ENCODE measurements at places on chromosomes 2 and 18.

DNA sequence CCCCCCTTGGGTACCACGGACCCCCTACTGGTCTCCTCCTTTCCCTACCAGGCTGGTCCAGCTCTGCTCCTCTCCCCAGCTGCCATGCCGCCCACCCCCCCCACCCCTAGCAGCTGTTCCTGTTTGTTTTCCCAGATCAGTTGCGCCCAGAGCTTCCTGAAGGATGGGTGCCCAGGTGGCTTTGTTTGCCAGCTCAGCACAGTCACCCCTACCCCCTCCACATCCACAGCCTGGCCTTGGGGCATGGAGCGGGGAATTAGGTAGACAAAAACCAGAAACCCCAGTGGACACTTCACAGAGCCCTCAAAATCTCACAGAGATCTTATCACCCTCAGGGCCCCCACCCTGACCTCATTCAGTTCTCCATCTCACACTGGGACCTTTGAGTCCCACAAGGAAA lies 3.7 kb upstream of the CRYBA2 start:
- DNase-seq: no peak

- DNase-seq: no peak
Measured at GRCh38 chr18:50947899-50948298, 19.9 kb upstream of the ELAC1 start.

GRCh38 chr18:52617931-52618330 lies 277.9 kb downstream of the DCC start:
- no peak for DNase-seq

DNA sequence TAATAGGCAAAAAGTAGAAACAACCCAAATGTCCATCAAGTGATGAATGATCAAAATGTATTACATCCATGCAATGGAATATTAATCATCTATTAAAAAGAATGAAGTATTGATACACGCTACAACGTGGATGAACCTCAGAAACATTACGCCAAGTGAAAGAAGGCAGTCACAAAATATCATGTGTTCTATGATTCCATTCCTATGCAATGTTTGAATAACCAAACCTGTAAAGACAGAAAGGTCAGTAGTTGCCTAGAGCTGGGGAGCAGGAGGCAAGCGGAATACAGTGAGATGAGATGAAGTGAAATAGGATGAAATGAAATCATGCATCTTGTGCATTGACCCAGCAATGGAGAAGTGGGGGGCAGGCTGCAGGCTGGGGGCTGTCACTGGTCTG lies 17.9 kb upstream of the COL6A3 start:
- DNase-seq: no peak

- DNase-seq: peak; percentile 17
Measured at GRCh38 chr18:49021433-49022129, 70.8 kb upstream of the SMAD7 start.

GRCh38 chr2:200148366-200148765 lies 158.1 kb upstream of the SPATS2L start:
- no peak for DNase-seq

DNA sequence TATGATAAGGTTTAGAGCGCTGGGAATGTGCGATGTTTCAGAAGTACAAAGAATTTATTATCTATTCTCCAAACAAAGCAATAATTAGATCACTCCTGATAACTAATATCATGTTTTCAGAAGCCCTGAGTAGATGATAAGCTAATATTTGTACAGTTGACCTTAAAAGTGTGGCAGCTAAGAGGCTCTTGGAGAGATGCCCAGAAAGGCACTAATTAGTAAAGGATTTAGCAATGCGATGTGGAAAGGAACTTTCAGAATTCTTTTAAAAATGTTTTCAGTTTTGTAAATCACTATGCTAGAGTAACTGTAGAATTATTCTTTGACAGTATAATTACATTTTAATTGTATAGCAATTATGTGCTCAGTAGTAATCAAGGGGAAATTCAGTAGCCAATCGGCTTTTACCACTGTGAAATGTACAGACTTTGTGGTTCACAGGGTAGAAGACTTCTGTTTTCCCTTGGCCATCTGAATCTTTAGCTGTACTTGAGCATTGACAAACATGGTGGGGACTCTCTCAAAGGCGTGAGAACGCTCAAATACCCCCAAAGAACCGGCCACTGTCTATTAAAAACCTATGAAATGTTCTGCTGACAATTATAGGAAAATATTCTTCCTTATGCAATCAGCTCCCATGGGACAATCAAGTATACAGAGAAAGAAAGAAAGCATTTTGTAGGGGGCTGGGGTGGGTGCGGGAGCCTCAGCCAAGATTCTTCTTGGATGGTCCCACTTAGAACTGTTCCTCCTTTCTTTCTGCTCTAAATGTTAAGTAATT lies 262.8 kb upstream of the AGAP1 start:
- DNase-seq: no peak

GRCh38 chr2:174395969-174396630 lies 570 bp downstream of the SCRN3 start:
- no peak for DNase-seq

DNA sequence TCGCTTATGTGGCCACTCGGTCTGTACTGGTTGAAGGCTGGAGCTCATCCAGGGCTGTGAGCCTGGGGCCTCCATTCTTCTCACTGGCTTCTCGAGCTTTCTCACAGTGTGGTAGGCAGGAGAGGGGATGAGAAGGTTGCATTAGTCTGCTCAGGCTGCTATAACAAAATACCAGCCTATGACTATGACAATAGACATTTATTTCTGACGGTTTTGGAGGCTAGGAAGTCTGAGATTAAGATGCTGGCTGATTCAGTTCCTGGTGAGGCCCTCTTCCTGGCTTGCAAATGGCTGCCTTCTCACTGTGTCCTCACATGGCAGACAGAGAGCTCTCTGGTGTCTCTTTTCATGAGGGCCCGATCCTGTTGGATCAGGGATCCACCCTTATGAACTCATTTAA lies 6.2 kb upstream of the STK25 start:
- DNase-seq: no peak

- DNase-seq: no peak
Measured at GRCh38 chr18:73164430-73164829, 296.6 kb upstream of the NETO1 start.

- DNase-seq: peak; percentile 12
Measured at GRCh38 chr2:224778474-224778877, 62.3 kb upstream of the CCDC195 start.

- no peak for DNase-seq
Measured at GRCh38 chr18:61929881-61930640, 37.3 kb upstream of the RNF152 start.

DNA sequence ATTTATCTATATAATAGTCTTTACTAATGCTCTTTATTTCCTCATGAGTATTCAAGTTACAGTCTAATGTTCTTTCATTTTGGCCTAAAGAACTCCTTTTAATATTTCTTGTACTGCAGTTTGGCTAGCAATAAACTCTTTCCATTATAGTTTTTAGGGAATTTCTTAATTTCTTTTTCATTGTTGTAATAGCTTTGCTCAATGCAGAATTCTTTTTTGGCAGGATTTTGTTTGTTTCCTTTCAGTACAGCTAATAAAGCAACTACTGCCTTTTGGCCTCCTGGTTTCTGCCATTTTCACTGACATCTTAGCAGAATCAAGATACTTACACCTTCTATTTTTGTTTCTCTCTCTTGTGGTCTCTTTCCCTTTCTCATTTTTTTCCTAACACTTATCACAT lies 390.4 kb upstream of the RGPD4 start:
- no peak for DNase-seq

DNA sequence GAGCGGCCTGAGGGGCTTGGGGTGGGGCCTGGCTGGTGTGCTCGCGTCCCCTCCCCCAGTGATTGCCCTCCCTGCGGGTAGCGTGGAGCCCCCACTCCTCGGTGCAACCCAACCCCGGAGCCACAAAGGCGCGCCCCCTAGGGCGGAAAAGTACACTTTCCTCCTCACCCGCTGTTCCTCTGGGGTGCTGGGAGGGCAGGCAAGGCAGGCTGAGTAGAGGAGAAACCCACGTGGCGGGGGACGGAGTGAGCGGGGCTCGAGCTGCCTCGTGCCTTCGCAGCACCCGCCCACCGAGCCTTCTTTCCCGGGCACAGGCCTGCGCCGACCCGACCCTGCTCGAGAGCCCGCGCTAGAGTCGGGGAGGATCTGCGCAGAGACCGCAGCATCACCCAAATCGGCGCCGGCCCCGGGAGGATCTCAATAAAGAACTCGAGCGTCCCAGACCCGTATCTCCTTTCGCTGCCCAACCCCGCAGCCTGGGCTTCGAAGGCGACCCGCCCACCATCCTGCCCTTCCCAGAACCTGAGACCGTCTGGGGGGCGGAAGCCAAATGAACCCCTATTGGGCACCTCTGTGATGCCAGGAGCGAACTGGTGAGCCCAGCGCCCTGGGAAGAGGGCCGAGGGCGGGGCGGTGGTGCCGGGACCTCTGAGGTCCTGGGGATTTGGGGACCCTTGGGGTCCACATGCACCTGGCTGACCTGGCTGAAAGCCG lies 1.5 kb downstream of the UCN start:
- DNase-seq: peak; percentile 22

DNA sequence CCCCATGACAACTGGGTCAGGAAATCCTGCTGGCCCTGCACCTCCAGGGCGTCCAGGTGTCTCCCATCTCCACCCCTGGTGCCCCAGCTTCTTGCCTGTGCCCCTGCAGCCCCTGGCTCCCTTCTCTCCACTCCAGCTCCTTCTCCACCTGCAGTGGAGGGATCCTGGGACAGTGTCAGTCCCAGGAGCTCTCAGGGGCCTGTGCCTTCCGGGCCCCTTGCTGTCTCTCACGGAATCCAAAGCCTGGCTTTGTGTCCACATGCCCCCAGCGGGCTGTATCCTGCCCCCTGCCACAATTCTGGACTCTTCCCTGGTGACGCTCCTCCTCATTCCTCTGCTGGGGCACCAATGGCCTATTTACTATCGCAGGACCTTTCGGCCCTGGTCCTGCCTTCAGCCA lies 58.2 kb downstream of the MYT1L start:
- DNase-seq: no peak

- DNase-seq: no peak
Measured at GRCh38 chr2:58398406-58398805, 157.3 kb upstream of the FANCL start.

GRCh38 chr2:170409164-170409535 lies 231.2 kb downstream of the MYO3B start:
- DNase-seq: peak; percentile 31

DNA sequence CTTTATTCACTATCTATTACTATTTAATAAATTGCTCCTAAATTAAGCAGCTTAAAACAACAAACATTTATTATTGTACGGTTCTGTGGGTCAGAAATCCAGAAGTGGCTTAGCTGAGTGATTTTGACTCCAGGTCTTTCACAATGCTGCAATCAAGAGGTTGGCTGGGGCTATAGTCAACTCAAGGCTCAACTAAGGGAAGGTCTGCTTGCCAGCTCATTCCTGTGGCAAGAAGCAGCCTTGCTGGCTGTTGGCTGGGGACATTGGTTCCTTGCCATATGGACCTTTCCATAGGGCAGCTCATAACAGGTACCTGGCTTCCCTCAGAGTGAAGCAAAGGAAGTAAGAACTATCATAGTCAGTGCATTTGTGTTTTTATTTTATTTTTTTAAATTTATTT lies 5.0 kb upstream of the MRPL19 start:
- DNase-seq: no peak

DNA sequence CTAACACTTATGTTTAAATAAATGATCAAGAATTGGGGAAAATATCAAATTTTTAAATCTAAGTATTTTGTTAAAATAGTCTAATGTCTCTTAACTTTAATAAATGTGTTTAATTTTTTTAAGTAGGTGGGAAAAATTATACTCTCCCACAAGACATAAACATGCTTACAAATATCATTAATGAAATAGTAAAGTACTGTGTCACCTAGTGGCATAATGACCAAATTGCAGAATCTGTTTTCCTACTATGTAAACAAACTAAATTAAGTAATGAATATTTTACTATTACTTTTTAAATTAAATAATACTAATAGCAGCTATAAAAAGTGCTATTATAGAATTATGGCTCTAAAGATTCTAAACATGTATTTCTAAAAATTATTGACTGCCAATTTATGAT lies 52.0 kb upstream of the CHAC2 start:
- no peak for DNase-seq

DNA sequence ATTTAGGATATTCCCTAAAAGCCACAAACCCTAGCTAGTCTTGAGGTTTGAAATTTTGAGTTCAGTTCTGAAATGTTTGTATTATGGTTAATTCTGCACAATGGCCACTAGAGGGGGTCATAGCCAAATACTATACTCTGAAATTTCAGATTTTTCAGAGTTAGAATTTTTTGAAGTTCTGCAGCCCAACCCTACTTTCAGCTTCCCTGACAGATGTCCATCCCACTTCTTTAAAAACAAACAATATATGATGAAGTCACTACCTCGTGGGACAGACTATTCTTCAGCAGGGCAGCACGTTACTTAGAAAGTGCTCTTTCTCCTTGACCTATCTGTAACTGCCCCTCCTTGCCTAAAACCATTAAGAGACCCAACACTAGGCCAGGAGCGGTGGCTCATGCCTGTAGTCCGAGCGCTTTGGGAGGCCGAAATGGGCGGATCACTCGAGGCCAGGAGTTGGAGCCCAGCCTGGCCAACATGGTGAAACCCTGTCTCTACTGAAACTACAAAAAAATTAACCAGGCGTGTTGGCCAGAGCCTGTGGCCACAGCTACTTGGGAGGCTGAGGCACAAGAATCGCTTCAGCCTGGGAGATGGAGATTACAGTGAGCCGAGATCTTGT lies 48.2 kb upstream of the PAPOLG start:
- no peak for DNase-seq

- DNase-seq: no peak
Measured at GRCh38 chr18:79520478-79521390, 125.0 kb downstream of the NFATC1 start.

GRCh38 chr2:63424329-63425078 lies 163.8 kb downstream of the WDPCP start:
- no peak for DNase-seq

DNA sequence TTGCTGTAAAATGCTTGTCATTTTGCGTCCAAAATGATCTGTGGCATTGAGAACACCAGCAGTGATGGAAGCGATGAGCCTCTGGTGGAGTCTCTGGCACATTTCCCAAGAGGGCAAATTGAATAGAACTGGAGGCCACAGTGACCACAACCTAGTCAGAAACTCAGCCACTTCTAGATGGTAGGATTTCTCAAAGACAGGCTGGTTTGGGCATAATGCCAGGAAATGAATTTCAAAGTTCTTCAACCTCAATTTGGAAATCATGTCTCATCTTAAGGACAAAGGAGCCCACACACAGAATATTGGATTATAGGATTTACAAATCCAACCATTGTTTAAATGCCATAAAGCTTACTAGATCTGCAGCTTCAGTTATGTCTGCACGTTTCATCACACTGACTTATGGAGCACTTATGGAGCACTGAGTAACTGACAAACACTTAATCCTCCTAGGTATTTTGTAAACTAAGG lies 132.1 kb downstream of the COL6A3 start:
- no peak for DNase-seq

- DNase-seq: no peak
Measured at GRCh38 chr18:6842081-6842480, 112.6 kb downstream of the ARHGAP28 start.

DNA sequence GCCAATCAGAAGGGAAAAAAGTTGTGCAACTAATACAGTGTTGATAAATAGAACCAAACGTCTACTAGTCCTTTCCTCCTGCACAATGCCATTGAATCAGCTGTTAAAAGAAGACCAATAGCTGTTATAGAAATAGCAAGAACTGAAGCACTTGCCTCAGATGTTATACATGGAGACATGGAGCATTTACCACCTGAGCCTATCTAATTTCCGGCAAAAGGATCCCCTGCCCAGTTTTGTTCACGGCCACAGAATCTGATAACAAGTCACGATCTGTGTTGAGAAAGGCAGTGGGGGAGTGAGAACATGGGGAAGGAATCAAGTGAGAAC lies 285.4 kb downstream of the ZEB2 start:
- DNase-seq: no peak

- no peak for DNase-seq
Measured at GRCh38 chr18:37508207-37508606, 57.4 kb downstream of the CELF4 start.

Measured in stimulated activated CD4-positive, alpha-beta T cell treated with anti-CD3 and anti-CD28 coated beads, Interleukin-15, amount 100 ng/mL, for 1 hour (primary cell).